ENCODE measurements at places on chromosomes 1 and 21.

DNA sequence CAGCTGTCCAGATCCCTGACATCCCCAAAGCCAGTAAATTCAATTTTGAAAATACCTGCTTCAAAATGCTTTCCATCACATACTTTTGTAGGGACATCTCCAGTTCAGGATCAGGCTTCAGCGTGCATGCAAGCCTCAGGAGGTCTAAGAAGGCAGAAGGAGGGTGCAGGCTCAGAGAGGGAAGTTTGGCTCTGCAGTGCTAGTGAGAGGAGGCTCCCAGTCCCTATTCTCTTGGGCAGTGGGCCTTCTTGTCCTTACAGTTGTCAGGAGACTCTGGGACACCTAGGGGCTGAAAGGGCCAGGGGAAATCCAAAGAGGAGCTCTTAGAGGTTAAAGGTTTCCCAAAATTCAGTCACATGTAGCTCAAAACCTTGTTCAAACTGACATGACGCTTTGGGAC is 20.1 kb downstream of the ADCY10 start:
- no peak for DNase-seq

GRCh38 chr1:78280626-78281025 is 210.1 kb upstream of the PTGFR start:
- DNase-seq: no peak

GRCh38 chr1:218809061-218809460 is 364.6 kb upstream of the LYPLAL1 start:
- no peak for DNase-seq

GRCh38 chr1:115134850-115135480 is 45.7 kb upstream of the TSPAN2 start:
- DNase-seq: no peak

DNA sequence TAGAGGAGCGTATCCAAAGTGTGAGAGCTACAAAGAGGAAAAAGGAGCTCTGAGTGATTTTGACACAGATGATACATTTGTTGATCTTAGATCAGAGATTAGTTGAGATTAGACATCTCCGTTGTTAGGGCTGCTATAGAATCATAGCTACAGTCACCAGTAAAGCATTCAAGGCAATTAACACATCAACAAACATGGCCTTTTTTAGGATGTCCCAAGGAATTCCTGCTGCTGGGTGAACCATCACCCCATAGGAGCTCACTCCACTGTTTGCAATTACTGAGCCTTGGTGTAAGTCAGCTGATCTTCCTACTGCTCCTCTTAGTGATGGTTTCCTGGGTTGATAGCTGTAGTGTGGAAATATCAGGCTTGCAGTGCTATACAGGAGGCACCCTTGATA is 6.7 kb upstream of the RSRP1 start:
- DNase-seq: no peak

DNA sequence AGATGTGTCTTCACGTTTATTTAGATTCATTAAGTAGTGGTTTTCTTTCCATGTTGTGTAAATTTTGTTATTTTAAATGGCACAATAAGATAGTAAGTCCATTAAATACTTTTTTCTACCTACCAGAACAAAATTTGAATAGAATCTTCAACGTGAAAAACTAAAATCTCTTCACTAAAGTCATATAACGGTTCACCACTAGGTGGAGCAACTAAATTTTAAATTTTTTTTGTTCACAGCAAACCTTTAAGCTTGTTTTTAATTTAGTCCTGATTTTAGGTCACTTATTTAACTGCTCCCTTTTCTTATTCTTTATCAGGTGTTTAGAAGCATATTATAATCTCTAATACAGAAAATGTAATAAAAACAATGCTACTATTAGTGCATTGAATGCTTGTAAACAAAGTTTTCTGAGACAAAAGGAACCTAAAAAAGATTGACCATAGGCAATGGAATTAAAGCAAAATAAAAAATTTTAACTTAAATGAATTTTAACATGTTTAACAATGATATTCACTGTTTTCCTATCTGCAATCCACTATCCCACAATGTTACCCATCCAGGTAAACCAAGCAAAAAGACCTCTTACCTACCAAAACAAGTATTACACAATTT is 28.3 kb upstream of the PKN2 start:
- DNase-seq: no peak

DNA sequence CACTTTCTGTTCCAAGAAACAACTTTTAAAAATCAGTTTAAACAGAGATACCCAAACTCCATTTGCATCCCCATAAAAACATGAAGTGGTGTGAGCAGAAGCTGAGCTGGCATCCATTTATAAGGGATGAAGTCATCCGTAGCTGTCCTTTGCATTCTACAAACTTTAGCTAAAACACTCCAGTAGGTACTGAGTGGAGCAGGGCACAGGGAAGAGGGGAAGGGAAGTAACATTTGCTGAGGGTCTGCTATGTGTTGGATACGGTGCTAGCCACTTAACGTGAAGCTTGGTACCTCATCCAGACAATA is 32.9 kb downstream of the VWA5B1 start:
- DNase-seq: no peak

DNA sequence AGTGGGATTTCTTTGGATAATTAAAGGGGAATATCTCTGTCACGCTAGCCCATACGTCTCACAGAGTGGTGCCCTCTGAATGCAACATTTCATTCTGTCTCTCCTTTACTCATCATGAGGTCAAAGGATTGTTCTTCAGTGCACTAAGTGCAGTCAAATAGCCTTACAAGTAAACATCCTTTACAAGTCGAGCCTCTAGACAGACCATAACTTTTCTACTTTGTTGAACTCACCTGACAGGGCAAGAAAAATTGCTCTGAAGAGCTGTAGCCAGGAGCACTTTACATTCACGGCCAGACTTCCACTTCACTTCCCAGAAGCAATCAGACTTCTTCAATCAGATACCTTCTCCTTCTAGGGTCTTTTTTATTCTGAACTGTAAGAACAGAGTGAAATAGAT is 768.0 kb upstream of the TMPRSS15 start:
- no peak for DNase-seq

GRCh38 chr1:167328816-167329483 is 108.3 kb downstream of the POU2F1 start:
- no peak for DNase-seq

DNA sequence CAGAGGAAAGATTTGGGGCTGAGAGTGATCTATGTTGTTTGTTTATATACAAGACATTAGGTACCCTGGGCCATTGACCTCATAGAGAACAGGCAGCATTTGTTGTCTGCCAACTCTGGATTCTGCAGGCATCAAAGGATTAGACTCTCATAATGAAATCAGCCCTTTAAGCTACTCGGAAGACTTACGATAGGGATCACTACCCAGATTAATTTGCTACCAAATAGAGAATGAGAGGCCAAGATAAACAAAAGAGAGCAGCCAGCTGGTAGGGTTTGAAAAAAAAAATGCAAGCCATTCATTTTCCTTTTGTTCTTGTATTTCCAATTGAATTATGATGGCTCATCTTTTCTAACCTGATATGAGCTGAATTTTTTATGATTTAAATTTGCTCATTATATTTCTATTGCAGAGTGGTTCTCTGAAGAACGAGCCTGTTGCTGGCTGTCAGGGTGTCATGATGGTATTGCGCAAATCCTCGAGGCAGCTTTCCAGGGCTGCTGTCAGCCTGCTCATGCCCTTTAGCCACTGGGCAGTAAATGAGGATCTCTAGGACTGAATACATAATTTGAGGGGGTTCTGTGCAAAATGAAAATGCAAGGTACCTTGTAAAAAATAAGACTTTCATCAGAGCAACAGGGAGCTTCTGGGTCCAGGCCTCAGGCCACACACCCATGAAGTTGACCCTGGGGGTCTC is 116.4 kb upstream of the KCNJ15 start:
- no peak for DNase-seq

- DNase-seq: no peak
These were observed 397.0 kb upstream of the ADAMTS5 start for GRCh38 chr21:27363719-27364477.

- DNase-seq: no peak
These were observed 22.4 kb upstream of the ADGRB2 start for GRCh38 chr1:31786366-31787060.

GRCh38 chr1:19495799-19496526 is 10.6 kb upstream of the CAPZB start:
- DNase-seq: no peak

- no peak for DNase-seq
These were observed 941 bp downstream of the ELAVL4 start for GRCh38 chr1:50109647-50110075.

- no peak for DNase-seq
These were observed 26.3 kb upstream of the BCAR3 start for GRCh38 chr1:93707956-93708355.

DNA sequence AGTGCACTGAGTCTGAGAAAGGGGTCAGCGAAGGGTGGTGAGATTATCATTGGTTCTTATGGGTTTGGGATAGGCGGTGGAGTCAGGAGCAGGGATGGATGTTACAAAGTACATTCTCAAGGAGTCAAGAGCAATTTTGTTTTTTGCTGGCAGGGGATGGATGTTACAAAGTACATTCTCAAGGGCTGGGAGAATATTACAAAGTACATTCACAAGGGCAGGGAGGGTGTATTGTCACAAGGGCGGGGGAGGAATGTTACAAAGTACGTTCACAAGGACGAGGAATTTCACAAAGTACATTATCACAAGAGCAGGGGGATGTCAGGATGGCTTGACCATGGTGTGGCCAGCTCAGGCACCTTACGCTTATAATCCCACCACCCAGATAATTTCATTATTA is 59.3 kb upstream of the FAM89A start:
- DNase-seq: no peak

DNA sequence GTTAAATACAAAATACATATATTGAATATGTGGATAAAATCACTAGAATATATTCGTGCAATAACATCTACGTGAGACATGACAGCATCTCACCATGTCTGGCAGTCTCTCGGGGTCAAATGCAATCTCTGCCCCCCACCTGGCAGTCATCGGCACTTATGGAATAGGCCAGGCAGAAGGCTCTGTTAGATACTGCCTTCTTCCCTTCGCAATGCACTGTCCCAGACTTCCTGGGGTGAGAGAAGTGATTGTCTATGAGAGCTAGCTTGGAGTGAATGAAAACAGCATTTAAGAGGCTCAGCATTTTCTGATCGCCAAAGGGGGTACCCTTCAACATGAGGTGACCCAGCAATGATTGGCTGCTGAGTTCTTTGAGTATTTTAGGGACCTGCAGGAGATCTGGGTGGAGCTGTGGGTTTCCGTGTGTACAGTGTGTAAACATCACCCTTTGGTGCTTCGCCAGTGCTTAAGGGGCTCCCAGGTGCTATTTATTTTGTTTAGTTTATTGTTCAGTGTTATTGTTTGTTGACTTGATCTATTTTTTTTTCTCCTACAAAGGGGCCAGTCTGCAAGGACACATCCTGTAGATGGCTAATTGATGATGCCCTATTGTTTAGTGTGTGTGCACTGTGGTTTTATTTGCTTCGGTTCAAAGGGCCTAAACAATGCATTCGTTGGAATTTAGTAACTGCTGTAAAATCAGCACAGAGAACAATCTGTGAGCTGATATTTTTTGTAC is 10.2 kb downstream of the ERG start:
- no peak for DNase-seq

- no peak for DNase-seq
These were observed 46.5 kb upstream of the ACTRT2 start for GRCh38 chr1:2974701-2975301.

GRCh38 chr1:100325415-100326324 is 26.6 kb upstream of the CDC14A start:
- DNase-seq: no peak

All from CD4-positive, alpha-beta T cell treated with Interleukin-6 for 4 hours (primary cell).